ENCODE measurements at places on chromosomes 4 and X.

- DNase-seq = no peak
These were observed 7.4 kb upstream of the RPS6KA3 start for GRCh38 chrX:20274121-20274520.

GRCh38 chr4:37884855-37885487 lies 5.9 kb upstream of the TBC1D1 start:
- DNase-seq = no peak

GRCh38 chr4:140277576-140277975 lies 95.9 kb upstream of the SCOC start:
- no peak for DNase-seq

- no peak for DNase-seq
These were observed 493 bp upstream of the UCHL1 start for GRCh38 chr4:41256131-41256739.

GRCh38 chrX:53695946-53696549 lies 9.5 kb upstream of the HUWE1 start:
- DNase-seq = peak; percentile 26

GRCh38 chr4:45550766-45551366 lies 573.0 kb downstream of the GABRG1 start:
- DNase-seq = no peak

All from NCI-H446 treated with DMSO at 0.1 percent for 48 hours (cell line).